ENCODE measurements at places on chromosomes 2 and 18.

GRCh38 chr18:45650321-45650720 is 35.0 kb downstream of the SLC14A2 start:
- no peak for DNase-seq

GRCh38 chr2:216666461-216667233 is 28.7 kb downstream of the IGFBP5 start:
- peak; percentile 66 for DNase-seq

- no peak for DNase-seq
Measured at GRCh38 chr18:74290021-74290420, 1.7 kb downstream of the CYB5A start.

GRCh38 chr2:146370826-146371225 is 1474.0 kb upstream of the ACVR2A start:
- no peak for DNase-seq

- no peak for DNase-seq
Measured at GRCh38 chr2:180061085-180061484, 54.0 kb upstream of the CWC22 start.

GRCh38 chr2:118604811-118605210 is 242.6 kb downstream of the EN1 start:
- no peak for DNase-seq

- DNase-seq, result peak; percentile 12
Measured at GRCh38 chr2:64143169-64144056, 807 bp downstream of the PELI1 start.

DNA sequence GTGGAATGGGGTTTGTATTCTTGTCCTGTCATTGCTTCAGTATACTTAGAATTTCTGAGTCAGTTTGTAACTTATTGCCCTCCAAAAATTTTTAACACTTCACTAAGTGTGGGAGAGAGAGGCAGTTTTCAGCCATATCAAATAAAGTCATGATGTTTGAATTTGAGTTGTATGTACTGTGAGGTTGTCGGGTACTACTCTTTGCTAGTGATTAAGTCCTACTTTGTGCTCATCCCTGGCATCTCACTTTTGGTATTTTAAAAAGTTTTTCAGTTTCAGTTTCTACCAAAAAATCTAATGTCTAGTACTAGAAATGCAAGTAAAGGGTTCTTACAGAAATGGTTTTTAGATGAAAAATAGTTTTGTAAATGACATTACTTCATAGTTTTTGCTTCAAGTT is 40.7 kb downstream of the EIF5B start:
- no peak for DNase-seq

DNA sequence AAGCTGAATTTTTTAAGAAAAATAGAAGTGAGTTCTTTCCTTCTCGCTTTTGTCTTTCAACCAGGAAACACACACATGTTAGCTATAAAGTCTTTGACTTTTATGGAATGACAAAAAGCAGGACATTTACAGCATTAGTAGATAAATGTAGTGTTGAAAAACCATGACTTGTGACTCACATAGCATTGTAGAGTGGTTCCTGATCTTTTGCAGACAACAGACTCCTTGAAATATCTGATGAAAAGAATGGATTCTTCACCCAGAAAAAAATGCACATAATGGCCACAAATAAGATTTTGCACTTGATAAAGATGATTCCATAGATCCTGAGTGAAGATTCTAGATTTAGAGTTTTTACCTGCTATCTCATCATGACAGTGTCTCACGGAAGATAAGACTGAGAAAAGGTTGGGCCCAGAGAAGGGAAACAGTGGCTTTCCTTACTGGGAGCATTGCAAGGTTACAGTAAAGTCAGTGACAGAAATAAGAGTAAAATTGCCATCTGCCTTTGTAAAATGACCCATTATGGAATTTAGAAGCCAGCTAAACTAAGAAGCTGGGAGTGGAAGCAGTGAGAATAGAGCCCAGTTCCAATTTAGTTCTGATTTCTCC is 14.0 kb downstream of the SMARCAL1 start:
- DNase-seq, result no peak

- no peak for DNase-seq
Measured at GRCh38 chr2:135676031-135676430, 65.6 kb upstream of the UBXN4 start.

DNA sequence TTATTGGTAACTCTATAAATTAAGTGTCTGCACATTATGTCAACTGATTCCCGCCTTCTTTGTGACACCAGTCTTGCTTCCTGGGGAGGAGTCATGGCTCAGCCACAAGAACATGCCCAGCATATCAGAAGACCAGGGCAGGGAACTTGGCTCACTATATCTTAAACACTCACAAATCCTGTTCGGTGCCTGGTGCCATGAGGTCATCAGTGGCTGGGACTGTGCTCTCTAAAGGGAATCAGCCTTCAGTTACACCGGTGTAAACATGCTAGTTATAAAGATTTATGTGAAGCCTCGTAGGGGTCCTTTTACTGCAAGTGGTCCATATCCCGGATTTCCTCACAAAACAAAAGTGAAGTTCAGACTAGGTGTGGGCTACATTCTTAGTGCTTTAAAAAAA is 73.1 kb upstream of the ZNF521 start:
- no peak for DNase-seq

- DNase-seq, result no peak
Measured at GRCh38 chr2:75177427-75177826, 21.9 kb downstream of the TACR1 start.

DNA sequence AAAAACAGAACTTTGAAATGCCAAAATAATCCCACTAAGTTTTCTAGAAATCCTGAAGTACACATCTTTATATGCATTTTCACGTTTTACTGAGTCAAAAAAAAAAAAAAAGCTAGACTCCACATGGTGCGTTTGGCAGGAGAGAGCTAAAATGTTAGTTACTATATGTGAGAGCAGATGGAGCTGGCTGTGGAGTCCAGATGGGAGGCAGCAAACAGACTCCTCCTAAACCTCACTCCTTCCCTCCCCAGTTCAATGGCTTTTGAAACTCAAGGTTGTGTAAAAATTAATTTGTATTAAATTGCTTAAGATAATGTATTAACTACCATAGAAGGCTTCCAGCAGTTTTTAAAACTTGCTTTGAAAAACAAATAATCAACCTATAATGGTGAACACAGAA is 248.8 kb downstream of the AGPS start:
- no peak for DNase-seq

Data from GM12891 (cell line).